Right ventricle myocardium superior (tissue), 1 donor: ENCODE measurements at places on chromosomes 11 and 22. TPM values are rescaled to one million over a fixed set of nuclear protein-coding genes. Genes with fewer than 3 reads are reported as not detected.

The TSSK2 gene
- not detected for total RNA-seq

The GAS2 gene
- 9.7 TPM for total RNA-seq

The XRRA1 gene
- 5.3 TPM for total RNA-seq

The ABCG4 gene
- total RNA-seq: 1.5 TPM

The ACP2 gene
- total RNA-seq: 18.4 TPM

The ARL2 gene
- total RNA-seq: 126 TPM

GRCh38 chr11:65886826-65887722 is 1.2 kb downstream of the FIBP start:
- no peak for DNase-seq

DNA sequence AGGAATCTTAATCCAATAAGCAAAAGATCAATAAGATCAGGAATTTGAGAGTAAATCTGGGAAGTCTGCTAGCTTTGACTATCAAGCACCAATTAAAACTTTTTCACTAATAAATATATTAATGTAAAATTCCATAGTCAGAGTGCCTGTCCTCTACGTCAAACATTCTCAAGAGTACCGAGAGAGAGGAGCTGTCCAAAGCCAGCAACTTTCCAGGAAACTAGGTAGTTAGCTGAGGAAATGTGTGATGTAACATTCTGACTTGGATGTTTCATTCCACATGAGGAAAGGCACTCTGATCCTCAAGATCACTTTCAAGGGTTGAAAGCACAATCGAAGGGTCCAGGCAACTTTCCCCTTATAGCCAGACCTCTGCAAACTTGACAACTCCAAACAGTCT is 113.2 kb downstream of the STK33 start:
- DNase-seq: no peak

DNA sequence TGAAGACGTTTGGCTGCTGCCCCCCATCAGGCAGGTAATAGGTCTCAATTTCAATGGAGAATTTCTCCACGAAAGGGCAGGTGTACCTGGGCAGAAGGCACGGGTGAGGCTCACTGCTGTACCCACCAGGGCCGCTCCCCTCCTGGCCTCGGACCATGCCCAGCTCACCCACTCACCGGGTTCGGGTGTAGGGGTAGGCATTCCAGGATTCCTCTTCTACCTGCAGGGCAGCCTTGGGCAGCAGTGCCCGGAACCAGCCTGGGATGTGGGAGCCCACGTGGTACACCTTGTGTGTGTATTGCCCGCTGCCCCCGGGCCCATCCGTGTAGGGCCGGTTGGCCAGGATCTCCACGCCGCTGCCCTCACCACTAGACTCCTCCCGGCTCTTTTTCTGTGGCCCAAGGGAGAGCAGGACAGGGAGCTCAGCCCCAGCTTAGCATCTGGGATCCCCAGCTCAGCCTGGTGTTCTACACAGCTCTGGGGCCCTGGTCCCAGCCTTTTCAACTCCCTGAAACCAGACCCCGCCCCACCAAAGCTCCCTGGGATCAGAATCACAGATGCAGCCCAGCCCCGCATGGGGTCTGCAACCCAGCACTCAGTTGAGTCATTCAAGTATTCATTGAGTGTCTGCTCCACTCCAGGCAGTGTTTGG is 2.7 kb downstream of the PITPNM1 start:
- no peak for DNase-seq

- no peak for DNase-seq
Observed at GRCh38 chr22:44777364-44777755, 25.0 kb downstream of the ARHGAP8 start.

GRCh38 chr11:61619471-61620226 is 38.8 kb upstream of the SYT7 start:
- no peak for DNase-seq

GRCh38 chr11:107716884-107717532 is 5.2 kb upstream of the SLN start:
- no peak for DNase-seq

DNA sequence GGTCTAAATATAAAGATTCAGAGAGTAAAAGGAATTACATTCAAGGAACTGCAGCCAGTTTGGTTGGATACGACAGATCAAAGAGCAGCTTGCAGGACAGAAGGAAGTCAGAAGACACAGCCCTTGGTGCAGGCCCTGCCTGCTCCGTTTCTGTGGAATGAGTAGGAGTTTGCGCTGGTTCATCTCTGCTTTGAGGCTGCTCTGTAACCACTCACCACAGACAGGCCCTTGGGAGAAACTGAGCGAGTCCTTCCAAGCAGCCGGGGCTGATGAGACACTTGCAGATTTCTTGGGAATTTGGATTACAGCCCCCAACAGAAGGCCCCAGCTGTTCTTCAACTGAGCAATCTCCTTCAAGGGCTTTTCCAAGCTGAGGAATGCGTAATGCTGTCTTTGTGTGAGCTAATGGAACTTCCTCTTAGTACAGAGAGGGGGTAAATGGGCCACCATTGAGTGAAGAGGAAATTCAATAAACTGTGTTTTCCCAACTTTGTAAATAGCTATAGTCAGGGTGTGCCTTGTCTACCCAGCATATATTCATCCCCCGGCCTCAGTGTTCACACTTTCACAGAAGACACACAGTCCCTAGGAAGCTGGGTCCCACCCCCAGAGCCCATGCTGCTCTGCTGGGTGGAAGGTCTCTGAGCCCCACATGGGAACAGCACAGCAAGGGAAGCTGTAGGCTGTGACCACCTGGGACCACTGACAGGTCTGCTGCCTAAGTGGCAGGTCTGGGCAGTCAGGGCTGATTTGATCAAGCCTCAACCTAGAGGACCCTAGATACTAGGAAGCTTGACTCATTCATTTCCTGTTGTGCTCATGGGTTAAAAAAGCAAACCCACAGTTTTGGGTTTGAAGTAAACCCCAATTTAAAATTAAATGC is 16.6 kb downstream of the IL10RA start:
- DNase-seq: peak; percentile 73

DNA sequence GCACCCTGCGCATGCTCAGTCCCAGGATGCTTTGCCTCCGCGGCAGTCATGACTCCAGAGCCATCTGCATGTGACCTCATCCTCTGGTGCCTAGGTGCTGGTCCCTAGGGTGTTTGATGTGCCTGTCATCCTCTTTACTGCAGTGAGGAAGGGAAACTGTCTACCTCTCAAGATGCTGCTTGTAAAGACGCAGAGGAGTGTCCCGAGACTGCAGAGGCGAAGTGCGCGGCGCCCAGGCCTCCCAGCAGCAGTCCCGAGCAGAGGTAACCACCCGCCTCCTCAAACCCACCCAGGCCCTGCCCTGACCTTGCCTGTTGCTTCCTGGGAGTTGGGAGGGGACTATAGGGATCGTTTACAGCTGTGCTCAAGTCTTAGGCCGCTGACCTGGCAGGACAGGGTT is 74.6 kb upstream of the GAL start:
- no peak for DNase-seq

DNA sequence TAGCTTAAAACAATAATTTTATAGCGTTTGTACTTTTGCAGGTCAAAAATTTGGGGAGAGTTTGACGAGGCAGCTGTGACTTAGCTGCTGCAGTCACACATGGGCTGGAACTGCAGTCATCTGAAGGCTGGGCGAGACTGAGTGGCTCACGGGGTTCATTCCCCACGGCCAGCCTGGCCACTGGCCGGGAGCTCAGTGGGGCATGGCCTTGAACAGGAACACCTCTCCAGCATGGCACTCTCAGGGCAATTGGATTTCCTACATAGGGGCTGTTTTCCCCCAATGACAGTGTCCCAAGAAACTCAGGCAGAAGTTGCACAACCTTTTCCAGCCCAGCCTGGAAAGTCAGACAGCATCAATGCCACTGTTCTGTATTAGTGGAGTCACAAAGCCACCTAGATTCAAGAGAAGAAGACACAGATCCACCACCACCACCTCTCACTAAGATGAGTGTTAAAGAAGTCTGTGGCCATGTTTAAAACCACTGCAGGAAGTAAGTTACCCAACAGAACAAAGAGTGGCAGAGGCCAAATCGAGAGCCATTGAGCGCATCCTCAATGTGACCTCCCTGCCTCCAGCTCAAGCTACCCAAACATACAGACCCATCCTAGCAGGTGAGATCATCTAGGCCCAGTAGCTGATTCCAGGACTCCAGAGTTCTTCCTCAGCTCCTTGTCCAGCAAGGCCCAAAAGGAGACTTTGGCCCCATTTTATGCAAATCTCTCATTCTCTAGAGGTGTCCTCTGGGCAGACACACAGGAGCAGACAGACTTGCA is 618.7 kb upstream of the CADM1 start:
- DNase-seq: no peak

DNA sequence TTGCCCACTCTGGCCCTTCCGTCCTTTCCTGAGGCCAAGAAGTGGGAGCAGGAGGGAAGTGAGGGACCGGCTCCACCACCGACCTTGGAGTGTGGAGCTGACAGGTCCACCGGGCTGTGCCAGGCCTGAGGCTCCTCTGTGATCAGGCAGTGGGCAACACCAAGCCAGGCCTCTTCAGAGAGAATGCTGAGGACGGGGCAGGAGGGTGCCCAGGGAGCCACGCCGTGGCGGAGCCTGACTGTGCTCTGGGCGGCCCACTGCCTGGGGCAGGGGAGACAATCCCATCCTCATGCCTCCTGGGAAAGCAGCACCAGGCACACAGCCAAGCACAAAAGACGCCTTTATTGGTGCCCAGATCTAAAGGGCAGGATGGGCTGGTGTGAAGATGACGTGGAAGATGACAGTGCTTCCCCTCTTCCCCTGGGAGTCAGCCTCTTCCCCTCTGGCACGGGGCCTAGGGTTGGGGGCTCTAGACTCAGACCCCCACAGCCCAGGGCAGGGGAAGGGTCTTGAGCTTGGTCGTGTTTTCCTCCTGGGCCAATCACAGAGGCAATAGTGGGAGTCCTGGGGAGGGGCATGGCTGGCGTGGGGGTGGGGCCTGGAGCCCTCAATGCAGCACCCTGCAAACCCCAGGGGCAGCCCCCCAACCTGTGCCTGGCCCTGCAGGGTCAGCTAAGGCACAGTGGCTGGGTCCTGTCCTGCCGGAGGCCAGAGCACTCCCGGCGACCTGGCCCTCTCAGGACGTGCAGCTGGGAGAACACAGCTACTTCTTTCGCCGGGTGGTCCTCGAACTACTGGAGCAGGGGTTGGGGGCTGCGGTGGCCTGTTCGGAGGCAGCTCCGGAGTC is 4.7 kb downstream of the LMF2 start:
- DNase-seq: no peak

- DNase-seq: peak; percentile 82
Observed at GRCh38 chr11:11538277-11538960, 83.4 kb downstream of the GALNT18 start.

- no peak for DNase-seq
Observed at GRCh38 chr11:63553759-63554158, 9.4 kb downstream of the PLAAT2 start.

GRCh38 chr11:66970807-66971442 is 4.2 kb upstream of the C11orf86 start:
- no peak for DNase-seq

DNA sequence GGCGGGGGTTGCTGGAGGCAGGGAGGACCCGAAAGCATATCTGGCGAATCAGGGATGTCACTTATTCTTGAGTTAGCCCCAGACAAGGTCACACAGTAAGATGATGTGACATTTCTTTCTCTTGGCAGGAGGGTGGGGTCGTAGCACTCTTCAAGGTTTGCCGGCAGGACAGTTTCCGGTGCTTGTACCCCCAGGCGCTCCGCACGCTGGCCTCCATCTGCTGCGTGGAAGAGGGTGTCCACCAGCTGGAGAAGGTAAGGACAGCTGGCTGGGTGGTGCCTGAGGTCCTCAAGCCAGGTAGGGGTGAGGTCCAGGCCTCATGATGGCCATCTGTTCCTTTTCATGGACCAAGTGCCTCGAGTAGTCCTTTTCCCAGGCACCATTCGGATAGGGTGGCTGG is 86.0 kb downstream of the INSC start:
- DNase-seq: no peak
